ENCODE measurements at places on chromosomes 16 and 17.

- DNase-seq, result no peak
Measured at GRCh38 chr17:9022573-9023391, 1.5 kb downstream of the NTN1 start.

- no peak for DNase-seq
Measured at GRCh38 chr17:66221755-66222530, 7.3 kb downstream of the APOH start.

DNA sequence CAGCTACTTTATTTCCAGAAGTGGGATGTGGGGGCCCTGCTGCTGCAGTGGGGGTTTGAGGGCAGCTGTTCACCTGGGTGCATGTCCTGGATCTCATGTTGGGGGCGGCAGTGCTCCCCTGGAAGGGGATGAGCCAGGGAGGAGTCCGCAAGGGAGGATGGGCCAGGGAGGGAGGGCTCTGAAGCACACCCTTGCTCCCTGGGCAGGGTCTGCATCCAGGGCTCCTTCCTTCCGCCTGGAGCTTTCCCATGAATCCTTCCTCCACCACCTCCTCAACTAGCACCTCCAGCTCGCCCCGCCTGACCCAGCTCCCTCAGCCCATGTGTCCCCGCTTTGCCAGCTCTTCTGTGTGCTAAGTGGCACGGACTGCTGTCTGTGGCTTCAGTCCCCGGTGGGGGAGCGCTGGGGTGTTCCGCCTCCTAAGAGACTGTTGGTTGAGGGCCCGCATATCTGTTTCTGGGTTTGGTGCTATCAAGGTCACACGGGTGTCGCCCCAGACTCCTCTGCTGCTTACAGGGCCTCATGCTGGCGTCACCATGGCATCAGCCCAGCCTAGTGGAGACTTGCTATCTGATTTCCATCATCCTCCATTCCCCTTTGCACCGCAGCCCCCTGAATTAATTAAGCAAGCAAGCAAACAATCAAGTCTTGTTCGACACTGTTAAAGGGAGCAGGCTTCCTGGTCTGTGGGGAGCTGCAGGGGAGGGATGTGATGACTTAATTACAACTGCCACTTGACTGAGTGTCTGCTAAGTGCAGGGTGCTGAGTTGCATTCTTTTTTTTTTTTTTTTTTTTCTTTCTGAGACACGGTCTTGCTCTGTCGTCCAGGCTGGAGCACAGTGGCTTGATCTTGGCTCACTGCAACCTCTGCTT lies 71.8 kb downstream of the PRKCA start:
- DNase-seq, result no peak

DNA sequence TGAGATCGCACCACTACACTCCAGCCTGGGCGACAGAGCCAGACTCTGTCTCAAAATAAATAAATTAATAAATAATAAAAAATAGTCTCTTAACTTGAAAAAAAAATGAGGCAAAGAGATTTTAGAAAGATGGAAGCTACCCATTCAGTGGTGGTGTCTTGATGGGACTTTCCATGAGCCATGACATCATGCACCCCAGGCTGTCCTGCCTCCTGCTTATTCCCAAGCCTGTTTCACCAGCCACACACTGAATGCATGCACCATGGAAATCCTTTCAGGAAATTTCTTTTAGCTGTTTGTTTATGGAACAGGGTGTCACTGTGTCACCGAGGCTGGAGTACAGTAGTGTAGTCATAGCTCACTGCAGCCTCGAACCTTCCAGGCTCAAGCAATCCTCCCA lies 8.9 kb upstream of the DLX3 start:
- no peak for DNase-seq

GRCh38 chr16:83116274-83116892 lies 489.6 kb downstream of the CDH13 start:
- no peak for DNase-seq

- DNase-seq, result no peak
Measured at GRCh38 chr17:1150863-1151600, 28.7 kb downstream of the ABR start.

GRCh38 chr17:61789872-61790271 lies 73.5 kb downstream of the BRIP1 start:
- DNase-seq, result no peak

- DNase-seq, result no peak
Measured at GRCh38 chr17:50191359-50192143, 9.9 kb downstream of the COL1A1 start.

DNA sequence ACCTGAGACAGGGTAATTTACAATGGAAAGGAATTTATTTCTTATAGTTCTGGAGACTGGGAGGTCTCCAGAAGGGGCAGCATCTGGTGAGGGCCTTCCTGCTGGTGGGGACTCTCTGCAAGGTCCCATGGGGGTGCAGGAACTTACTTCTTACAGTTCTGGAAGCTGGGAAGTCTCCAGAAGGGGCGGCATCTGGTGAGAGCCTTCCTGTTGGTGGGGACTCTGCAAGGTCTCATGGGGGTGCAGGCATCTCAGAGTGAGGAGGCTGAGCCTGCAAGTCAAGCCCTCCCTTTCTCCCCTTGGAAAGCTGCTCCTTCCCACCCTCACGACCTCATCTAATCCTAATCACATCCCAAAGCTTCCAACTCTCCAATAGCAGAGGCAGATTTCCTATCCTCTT lies 157.4 kb downstream of the FOXL1 start:
- no peak for DNase-seq

DNA sequence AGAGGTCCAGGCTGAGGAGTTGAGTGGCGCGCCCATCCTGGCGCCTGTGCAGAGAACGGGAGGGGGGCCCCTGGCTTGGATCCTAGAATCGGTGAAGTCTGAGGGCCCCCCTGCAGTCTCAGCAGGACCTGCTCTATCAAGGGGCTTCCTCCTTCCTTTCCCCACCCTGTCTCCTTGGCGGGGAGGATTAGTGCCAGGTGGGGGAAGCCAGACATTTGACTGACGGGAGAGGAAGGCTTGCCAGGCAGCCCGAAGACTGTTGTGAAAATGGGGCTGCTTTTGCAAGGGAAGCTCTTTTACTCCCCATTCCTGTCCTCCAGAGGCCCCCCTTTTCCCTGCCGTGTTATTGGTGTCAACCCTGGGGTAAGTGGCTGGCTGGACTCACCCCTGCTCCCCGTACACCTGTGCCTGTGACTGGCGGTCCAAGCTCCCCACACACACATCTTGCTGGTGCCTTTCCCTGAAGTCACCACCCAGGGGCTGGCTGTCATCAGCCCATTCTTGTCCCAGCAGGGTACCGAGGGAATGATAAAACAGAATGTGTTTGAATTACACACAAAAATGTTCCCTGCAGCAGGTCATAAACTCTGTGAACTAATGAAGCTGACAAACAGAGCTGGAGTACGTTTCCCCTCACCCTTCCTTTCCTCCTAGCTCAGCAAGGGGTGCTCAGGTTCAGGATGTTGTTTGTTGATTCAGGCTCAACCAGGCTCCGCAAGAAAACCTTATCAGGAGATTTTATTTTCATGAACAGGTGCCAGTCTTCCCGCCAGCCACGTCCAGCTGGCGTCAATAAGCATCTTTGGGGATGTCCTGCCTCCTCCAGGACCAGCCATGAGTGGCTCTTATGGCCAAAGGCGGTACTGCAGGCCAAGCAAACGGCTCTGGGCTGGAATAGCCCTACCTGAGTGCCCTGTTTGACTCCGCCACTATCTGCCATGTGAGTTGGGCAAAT lies 4.4 kb upstream of the ARMC7 start:
- no peak for DNase-seq

GRCh38 chr17:77163001-77163400 lies 22.2 kb downstream of the SEC14L1 start:
- no peak for DNase-seq

GRCh38 chr17:851924-852323 lies 69.8 kb downstream of the MRM3 start:
- no peak for DNase-seq

- no peak for DNase-seq
Measured at GRCh38 chr17:16472539-16472938, 19.5 kb downstream of the LRRC75A start.

DNA sequence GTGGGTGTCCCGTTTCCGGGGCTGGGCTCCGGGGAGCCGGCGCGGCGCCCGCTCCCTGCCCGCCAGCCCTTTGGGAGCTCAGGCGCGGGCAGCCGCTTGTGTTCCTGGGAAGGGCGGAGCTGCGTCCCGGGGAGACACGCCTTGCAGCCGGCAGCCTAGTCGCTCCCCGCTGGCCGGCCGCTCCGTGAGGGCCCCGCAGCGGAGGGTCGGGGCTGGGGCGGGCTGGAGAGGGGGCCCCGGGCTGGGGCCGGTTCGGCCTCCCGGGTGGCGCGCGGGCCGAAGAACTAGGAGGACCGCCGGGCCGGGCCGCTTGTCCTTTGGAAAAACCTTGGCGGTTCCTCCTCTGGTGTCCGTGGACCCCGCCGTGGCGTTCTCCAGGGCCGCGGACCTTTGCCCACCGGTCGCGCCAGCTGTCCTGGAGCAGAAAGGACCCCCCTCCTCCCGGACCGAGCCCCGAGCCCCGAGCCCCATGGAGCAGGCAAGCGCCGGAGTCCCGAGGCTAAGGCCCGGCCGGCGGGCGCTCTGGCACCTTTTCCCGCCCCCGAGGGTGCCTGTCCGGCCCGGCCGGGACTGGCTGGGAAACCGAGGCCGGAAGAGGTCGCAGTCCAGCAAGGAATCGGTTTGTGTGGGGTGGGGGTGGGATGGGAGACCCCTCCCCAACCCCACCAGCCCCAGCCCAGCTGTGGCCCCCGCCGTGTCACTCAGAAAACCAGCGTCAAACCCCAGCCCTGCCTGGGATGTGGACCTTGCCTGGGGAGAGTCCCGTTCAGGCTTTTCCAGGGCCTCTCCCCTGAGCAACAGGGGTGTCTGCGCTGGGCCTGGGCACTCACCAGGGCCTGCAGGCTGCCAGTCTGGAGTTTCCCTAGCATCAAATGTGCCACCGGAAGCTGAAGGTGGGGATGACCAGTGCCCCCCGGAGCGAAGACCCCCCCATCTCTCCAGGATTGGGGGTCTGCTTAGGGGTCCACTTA lies 6.8 kb upstream of the TBC1D3B start:
- DNase-seq, result no peak

DNA sequence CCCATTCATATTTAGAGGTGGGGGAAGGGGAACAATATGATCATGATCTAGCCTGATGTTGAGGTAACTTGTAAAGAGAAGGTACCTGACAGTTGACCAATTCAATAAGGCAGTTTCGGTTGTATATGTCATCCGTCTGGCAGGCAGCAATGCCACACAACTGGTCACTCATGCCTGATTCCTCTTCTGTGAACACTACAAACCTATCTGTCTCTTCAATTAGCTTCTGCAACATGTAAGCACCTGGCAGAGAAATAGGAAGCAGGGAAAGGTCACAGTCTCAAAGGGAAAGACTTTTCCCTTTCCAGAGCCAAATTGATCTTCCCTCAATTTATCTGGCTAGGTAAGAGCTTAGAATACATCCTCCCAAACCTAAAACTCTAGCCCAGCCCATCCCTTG lies 10.2 kb upstream of the RSKR start:
- no peak for DNase-seq

Data from epithelial cell of prostate (primary cell).